ENCODE measurements at places on chromosomes 2 and 18.

DNA sequence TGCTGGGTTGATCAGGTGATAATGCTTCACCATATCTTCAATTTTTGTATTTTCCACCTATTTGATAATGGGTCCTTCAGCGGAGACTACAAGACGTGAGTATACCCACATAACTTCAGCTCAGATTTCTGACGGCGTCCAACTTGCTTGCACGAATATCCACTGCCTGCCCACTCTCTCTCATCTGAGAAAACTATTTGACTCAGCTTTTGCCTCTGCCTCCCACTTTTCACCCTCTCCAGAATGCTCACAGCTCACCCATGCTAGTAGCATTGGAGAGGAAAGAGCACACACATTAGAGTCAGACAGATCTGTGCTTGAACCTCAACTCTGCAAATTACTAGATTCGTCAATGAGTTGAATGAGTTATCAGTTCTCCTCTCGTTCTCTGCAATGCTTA is 166.8 kb downstream of the BCL2 start:
- no peak for DNase-seq

DNA sequence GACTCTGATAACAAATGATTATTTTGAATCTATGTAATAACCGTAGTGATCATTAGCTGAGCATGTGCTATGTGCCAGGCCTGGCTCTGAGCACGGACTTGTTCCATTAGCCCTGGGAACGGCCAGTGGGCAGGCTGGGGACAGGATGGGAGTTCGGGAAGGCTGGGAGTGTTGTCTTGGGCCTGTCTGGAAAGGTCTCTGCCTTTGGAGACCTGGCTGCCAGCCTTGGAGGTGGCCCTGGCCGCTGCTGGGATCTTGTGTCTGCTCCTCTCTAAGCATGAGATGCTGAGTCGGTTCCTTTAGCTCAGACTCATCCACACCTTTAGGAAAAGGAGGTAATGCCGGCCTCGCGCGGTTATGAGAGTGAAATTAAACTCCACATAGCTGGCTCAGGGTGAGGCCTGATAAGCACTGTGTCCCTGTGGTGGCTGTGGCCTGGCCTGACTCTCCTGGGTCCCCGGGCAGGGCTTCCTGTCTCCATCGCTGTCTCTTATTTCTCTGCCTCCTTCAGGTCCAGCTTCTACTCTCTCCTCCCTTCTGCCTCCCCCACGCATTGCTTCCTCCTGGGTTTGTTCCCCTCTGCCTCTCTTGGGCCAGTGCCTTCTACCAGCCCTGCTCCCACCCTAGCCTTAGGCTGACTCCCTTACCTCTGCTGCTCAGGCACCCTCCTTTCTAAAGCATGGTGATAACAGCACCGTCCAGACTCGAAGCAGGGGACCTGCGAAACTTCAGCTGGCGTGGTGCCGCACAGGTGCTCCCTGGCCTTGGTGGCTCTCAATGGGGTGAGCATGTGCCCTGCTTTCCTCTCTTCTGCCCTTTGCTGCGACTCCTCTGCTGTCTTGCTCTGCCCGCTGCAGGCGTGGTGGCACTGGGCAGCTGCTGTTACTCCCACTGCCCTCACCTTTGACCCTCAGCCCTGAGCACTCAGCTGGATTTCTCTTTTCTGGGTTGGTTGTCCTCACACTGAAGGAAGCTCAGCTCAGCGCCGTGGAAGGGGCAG is 41.8 kb downstream of the NCK2 start:
- DNase-seq, result no peak

GRCh38 chr2:44137872-44138551 is 30.7 kb upstream of the PPM1B start:
- no peak for DNase-seq

DNA sequence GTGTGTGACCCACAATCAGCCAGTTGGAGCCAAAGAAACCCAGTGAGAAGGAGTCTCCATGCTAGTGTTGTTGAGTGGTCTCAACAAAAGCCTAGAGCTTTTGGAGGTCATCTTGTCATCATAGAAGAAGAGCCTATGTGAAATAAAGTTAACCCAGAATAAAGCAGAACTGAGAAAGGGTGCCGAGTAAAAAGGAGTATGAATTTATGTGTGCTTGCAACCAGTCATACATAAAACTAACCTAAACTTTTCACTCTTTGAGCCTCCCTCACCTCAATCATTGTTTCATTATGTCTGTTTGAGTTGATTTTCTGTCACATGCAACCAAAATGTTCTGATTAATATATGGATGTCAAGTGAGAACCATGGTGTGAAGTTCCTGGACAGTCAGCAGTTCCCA is 599.3 kb upstream of the ZEB2 start:
- no peak for DNase-seq

DNA sequence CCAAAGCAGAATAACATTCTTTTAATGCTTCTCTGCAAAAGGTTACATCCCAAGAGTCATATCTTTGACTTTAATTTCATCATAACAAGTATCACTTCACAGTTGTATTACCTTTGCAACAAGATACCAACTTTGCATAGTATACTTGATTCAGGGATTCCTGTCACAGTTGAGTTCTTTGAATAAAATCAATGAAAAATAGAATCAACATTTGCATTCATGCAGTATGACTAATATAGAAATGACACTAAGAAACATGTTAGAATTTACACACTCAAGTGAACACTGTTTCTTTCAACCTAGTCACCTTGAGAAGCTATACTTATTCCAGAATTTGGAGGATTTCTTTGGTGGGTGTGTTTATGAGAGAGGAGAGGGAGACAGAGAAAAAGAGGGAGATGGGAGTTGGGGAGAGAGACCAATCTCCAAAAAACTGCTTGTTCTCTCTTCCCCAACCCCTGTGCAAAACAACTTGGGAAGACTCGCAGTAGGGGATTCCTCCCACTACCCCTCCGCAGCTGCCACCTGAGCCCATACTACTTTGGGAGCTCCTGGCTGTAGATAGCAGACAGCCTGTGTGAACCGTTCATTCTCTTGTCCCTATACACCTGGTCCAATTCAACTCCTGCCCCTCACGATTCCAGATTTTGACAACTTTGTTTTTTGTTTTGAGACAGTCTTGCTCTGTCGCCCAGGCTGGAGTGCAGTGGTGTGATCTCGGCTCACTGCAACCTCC is 57.7 kb downstream of the PELI1 start:
- no peak for DNase-seq

- DNase-seq, result no peak
These were observed 89.6 kb downstream of the GBX2 start for GRCh38 chr2:236078297-236079255.

DNA sequence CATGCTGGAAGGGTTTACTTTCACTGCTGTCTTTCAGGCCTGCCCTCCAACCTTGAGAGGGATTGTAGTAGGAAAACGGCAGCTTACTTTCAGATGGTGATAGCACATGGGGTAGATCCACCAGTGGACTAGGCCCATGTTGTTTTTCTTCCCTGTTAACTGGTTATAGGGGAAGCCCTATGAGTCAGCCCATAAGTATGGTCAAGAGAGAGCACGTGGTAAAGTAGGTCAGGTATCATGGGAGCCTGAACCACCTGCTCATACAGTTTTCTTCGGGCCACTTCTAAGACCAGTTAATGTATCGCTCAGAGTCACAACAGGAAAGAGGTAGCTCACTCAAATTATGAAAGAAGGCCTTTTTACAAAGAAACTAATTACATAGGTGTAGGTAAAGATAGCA is 33.0 kb downstream of the PDK1 start:
- DNase-seq, result no peak

All from stimulated activated CD8-positive, alpha-beta memory T cell treated with anti-CD3 and anti-CD28 coated beads, Interleukin-2, amount 100 ng/mL, for 48 hours (primary cell).